ENCODE measurements at places on chromosomes 3 and 15.

DNA sequence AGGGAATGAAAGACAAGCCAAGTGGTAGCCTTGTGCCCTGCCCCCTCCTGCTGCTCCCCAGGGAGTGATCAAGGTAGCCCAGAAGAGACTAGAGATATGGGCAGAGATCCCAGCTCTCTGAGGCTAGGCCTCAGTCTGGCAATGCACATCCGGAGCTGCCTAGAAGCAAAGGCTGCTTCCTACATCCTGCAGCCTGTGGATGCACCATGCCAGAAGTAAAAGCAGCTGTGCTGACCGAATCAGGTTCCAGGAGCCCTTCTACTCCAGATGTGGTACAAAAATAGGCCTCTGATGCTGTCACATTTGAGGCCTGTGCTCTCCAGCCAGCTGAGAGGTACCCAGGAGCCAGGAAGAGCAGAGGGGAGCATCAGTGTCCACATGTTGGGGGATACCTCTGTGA is 16.0 kb downstream of the TRAIP start:
- DNase-seq, result no peak

GRCh38 chr3:160986069-160986468 is 119.1 kb downstream of the B3GALNT1 start:
- no peak for DNase-seq

DNA sequence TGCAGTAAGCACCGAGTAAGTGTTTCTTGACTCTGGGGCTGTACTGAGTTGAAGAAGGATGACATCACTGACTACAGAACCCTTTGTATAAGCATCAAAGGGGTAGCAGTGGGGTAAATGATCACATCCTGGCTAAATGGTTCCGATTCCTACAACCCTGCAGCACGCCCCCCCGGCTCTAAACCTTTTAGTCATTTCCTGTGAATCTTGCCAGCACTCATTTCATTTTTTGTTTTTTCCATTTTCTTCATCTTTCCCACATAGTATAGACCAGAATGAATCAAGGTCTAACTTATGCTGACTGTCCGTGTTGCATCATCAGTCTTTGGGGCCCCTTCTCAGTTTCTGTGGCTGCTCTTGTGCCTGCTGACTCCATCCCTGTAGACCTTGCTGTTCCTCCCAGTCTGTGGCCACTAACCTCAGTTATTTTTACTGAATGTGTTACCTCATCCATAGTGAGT is 383.1 kb upstream of the TPRG1 start:
- DNase-seq, result peak; percentile 69

DNA sequence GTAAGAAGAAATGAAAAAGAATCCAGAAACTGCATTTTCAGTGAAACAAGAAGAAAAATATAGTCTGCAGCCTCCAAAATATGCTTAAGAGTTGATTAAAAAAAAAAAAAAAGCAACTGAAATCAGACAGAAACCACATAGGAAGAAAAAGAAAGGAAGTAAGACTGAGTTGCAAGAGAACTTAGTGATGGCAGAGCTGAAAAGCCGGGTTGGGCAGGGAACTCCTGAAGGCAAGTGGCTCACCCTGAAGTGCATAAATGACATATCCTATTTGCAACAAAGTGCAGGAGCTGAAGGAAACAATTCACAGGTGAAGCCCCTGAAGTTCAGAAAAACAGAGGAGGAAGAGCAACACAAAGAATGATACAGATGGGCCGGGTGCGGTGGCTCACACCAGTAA is 108.8 kb upstream of the SLC25A36 start:
- DNase-seq, result no peak

- DNase-seq, result no peak
Measured at GRCh38 chr3:147410526-147411237, 1.5 kb downstream of the ZIC1 start.
